ENCODE measurements at places on chromosomes 3 and 15.

GRCh38 chr3:29141197-29141917, 139.5 kb upstream of the RBMS3 start:
- peak; percentile 26 for DNase-seq

- no peak for DNase-seq
Measured at GRCh38 chr3:172640751-172641150, 70.1 kb downstream of the NCEH1 start.

DNA sequence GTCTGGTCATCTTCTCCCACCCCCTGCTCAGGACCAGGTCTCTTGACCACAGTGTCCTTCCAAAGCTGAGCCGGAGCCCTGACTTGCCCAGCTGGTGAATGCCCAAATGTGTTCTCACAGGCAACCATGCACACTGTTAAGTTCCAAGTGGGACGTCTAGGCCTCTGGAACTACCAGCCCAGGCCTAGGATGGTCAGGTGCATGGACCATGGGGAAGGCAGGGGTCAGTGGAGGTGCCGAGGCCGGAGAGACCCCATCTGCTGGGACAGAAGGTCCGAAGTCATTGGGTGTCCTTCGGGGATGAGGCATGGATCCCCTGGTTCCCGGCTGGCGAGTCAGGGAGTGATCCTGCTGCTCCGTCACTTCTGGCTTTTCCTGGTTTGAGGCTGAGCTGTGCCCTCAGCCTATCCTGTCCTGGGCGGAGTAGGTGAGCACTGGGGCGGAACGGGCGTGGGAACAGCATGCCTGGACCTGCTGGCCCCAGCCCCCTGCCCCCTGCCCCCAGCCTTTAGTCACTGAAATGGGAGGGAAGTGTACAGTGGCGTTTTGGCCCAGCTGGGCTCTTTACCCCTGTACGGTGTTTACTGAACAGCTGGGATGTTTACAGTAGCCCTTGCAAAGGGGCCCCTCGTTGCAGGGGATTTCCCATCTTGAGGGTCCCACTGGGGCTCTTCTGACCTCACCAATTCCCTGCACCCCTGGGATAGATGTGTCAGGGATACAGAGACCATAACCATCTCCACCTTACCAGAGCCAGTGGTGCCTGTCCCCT, 12.1 kb downstream of the SEMA3F start:
- DNase-seq: no peak

DNA sequence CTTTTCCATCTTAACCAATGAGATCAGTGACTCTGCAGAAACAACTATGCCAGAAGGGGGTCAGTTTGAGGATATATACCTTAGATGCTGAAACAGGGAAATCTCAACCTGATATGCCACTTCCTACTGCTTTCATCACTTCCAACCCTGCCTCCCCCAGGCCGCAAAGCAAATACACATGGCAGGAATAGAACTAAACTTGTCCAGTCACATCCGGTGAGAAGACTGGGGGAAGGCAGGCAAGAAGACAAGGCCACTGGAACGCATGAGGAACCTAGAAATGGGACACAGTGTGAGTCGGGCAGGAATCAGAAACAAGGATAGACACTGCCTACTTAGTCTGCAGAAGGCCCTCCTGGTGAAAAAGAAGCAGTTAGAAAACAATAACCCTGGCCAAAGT, 90.6 kb downstream of the MYO5A start:
- no peak for DNase-seq

- no peak for DNase-seq
Measured at GRCh38 chr15:27961801-27962200, 137.3 kb downstream of the OCA2 start.

- peak; percentile 71 for DNase-seq
Measured at GRCh38 chr3:43765521-43765971, 74.8 kb downstream of the ABHD5 start.

DNA sequence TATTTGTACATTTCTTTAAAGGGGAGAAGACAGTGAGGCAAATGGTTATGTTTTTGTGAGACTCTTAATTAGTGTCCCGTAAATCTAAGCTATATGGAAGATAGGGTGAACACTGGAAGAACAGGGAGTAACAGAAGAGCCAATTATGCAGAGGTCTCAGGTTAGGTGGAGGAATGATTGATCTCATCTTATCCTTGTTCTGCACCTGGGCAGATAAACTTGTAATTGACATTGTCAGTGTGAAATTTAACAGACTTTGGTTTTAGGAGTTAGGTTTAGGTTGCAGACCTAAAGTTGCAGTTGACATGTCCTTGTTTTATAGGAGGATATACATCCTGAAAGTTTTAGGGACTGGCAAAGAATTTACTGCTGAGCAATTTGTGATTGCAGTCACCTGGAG, 3.1 kb upstream of the TWF2 start:
- no peak for DNase-seq

Measured in AG10803 (cell line).